CD8-positive, alpha-beta memory T cell (primary cell): ENCODE measurements at places on chromosomes 4 and X.

- DNase-seq: no peak
These were observed 2.1 kb downstream of the UCHL1 start for GRCh38 chr4:41258783-41259182.

DNA sequence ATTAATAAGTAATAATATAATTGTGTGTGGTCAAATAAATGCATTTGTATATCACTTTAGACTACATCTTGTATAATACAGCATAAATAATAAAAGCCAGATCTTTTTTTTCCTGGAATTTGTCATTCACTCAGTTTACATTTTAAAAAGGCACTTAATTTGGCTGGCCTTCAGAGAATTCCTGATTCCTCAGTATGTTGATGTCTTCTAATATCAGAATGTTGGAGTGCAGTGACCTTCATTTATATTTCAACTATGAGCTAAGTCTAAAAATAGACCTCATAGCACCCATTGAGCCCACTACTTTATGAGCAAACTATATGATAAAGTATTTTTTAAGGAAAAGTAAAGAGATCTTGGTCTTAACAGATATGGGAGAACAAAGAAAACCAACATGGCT lies 27.8 kb downstream of the ZNF330 start:
- DNase-seq: no peak

- no peak for DNase-seq
These were observed 340.8 kb downstream of the PAPSS1 start for GRCh38 chr4:107379054-107379869.

DNA sequence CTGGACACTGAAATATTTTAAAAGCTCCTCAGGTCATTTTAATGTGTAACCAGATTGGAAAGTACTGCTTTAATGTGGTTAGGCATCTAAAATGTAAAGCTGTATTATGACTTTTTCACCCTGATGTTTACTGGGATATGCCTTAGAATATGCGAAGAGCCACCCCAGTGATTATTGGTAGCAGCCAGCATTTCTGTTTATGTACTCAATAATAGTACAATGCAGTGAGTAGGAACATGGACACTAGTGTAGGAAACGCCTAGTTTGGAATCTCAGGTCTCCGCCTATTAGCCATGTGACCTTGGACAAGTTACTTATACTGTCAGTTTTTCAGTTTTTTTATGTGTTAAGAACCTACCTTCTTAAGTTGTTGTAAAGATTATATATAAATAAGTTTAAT lies 446.0 kb upstream of the PITX2 start:
- DNase-seq: no peak

- no peak for DNase-seq
These were observed 7.2 kb downstream of the PRDM8 start for GRCh38 chr4:80204433-80205011.

DNA sequence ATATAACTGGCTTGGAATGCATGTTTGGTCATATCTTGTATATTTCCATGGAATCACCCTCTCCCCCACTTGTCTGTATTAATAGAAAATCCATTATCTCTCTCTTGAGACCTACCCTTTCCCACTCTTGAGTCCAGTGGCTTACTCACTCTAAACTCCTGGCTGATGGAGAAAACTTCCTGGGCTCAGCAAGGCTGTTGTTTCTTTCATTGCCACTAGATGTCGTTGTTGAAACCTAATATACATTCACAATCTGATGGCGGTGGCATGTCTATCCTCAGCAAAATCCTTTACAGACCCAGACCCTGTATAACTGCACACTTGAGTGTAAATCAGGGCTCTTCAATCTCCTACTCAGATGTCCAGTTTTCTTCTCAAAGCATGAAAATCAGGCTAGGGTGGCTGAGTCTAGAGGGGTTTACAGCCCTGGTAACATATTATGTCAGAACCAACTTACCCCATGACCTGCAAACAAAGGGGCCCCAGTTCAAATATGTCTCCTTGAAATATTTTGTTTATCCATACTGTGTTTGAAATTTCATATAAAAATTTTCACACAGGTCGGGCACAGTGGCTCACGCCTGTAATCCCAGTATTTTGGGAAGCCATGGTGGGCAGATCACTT lies 70.0 kb upstream of the FAM241A start:
- no peak for DNase-seq

DNA sequence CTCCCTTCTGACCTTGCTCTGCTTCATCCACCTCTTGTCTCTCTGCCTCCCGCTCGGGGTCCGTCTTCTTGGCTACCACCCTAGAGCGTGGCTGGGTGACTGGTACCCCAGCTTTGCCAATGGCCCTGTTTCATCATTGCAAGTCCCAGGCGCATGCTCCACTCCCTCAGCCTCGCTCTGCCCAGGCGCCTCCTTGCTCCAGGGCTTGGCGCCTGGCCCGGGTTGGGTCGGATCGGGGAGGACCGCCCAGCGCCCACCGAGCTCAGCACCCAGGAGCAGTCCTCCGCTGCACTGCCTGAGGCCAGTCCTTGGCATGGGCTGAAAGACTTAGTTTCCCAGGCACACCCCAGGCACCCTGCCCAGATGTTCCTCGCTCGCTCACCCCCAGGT lies 577 bp downstream of the BGN start:
- no peak for DNase-seq

DNA sequence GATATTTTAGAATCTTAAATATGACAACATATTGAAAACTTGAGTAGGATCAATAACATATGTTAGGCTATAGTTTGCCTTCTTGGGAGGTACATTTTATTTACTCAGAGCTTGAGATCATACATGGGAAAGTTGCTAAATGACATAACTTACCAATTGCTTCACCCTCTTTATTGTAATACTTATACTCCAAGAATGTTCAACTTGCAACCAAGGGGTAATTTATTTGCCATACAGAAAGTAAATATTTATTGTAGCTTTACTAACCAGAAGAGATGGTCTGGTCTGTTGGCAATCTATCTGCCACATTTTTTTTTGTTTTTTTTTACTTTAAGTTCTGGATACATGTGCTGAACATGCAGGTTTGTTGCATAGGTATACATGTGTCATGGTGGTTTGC lies 426.6 kb downstream of the ARHGAP24 start:
- DNase-seq: no peak

- no peak for DNase-seq
These were observed 109.6 kb downstream of the NHSL2 start for GRCh38 chrX:72020204-72020603.

DNA sequence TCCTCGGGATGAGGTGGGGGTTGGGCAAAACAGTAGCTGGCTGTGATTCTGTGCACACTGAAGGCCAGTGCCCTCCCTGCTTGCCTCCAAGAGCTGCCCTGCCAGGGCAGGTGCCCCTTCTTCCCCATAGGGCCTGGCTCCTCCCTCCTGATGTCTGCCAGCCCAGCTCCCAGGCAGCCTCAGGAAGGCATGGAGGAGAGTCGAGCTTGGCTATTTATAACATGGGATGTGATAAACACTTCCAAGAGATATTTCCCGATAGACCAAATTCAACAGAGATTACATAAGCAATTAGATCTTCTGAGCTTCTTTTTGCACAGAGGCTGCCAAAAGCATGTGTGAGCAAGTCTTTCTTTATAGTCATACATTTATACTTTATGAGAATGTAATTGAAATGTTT lies 45.3 kb upstream of the PJA1 start:
- no peak for DNase-seq

DNA sequence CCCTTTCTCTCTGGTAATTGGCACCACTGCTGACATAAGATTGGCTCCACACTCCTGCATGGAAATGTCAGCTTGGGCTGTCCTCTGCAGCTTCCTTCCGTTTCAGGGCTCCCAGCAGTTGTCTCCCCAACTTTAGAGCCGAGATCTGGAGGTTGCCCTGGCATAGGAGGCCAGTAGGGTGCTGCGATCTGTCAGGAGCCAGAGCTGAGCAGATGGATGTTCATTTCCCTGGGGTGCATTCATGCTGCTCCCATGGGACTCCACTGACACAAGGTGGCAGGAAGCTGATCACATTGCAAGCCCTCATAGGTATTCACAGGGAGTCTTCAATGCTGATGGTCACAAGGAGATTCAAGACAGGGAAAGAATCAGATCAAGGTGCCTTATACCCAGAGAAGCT lies 116.6 kb upstream of the RAI2 start:
- DNase-seq: no peak
